Non-pigmented ciliary epithelial cell (primary cell): ENCODE measurements at places on chromosomes 1 and 21.

DNA sequence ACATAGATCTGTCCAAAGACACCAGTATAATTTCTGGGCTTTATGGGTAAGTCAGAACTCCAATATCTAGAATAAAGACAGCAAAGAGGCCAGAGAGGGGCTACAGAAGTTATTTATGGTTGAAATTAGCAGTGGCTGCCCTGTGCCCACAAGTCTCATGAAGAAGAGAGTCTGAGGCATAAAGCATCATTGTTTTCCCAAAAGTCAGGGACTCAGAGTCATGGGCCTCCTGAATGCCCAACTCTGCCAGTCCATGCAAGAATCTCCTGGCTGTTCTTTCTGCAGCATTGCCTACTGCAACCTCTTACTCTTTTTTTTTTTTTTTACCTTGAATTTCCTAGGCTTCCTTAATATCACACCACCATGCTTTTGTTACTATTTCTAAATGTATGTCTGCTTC is 49.6 kb downstream of the PLPP3 start:
- no peak for DNase-seq

- no peak for DNase-seq
Observed at GRCh38 chr1:19400192-19400611, 85.1 kb downstream of the CAPZB start.

- no peak for DNase-seq
Observed at GRCh38 chr1:168719306-168720111, 9.5 kb downstream of the DPT start.

DNA sequence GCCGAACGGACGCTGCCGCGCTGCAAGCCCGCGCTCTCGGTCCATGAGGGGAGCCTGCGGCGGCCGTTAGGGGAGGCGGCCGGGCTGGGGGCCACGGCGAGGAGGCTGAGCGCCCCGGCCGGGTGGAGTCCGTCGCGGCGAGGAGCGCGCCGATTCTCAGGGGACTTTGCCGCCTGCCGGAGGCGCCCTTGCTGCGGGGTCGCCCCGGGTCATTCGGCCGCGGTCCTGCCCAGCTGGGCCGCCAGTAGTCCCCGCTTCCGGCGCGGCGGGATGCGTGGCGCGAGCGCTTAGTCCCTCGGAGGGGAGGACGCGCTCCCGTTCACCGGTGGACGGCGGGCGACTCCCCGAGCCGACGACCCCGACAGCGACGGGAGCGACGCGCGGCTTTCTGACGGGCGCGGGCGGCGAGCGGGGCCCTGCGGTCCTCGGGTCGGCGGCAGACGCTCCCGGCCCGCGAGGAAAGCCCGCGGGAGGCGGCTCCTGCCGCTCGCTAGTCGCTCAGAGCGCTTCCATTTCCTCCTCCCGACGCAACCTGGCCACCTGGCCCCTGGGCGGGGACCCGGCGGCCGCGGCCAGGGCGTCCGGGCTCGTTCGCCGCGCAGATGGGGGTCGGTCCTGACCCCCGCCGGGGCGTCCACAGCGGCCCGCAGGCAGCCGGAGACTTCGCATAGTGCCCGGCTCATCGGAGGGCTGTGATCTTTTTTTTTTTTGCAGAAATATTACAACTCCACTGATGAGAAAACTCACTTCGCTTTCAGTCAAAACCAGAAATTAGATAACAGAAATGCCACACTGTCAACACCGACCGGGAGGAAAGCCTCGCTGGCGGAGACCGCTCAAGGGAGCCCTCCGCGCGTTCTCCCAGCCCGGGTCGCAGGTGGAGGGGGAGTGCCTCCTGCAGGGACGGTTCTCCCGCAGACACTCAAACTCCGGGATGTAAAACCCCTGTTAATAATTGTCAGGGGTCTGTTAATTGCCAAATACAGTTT is 641 bp upstream of the ZBTB21 start:
- DNase-seq = no peak

- DNase-seq = no peak
Observed at GRCh38 chr1:247357781-247358211, 26.1 kb upstream of the ZNF496 start.

DNA sequence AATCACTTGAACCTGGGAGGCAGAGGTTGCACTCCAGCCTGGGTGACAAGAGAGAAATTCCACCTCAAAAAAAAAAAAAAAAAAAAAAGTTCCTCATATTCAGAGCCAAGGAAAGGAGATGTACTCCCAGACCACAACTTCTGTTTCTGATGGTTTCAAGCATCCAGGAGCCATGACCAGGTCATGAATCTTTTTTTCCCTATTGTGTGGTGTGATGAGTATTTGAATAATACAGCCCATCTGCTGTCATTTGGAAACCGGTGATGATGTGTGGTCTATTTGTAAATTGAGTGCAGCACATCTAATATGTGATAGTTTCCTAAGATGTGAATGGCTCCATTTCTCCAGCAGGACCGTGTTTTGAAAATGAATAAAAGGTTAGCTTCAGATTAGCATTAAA is 18.6 kb downstream of the PIK3CD start:
- no peak for DNase-seq

- no peak for DNase-seq
Observed at GRCh38 chr1:231862611-231863010, 236.0 kb downstream of the DISC1 start.

- DNase-seq = no peak
Observed at GRCh38 chr1:19728413-19729145, 63.9 kb downstream of the HTR6 start.
